Hippocampal formation (tissue), 2 donors: ENCODE measurements at places on chromosomes 6 and 20.

DNA sequence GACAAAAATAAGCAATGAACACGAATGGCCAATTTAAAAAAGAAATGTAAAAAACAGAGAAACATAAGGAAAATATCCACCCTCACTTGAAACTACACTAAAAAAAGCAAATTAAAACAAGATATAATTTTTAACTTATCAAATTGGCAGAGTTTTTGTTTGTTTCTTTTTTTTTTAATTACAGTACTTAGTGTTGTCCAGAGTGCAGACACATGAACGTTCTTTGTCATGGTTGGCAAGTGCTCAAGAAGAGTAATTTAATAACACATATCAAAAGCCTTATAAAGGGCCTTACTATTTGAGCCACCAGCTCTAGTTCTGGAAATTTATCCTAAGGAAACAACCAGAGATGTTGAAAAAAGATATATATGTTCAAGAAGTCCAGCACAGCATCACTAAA is 142.3 kb downstream of the ATXN1 start:
- no peak for DNase-seq

- no peak for DNase-seq
These were observed 644.3 kb downstream of the HDGFL1 start for GRCh38 chr6:23213651-23214050.

- no peak for DNase-seq
These were observed 52.6 kb downstream of the SPTLC3 start for GRCh38 chr20:13061381-13061780.

DNA sequence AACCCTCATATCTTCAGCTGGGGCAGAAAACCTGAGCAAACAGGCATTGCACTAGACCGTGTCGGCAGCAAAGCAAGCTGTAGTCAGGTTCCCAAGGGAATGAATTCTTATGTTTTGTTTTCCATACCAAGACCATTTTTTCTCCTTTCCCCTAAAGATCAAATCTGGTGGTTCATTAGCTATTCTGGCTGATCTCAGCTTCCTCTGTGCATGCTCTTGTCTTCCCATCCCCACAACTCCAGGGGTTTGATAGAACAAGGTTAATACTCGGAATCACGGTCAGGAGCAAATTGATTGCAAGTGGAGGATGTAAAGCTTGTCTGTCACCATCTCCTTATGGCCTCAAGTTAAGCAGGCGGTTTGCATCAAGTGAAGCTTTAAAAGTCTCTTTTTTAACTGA is 778.8 kb downstream of the KIF16B start:
- no peak for DNase-seq

GRCh38 chr20:23230766-23231385 is 119.7 kb upstream of the NXT1 start:
- DNase-seq: no peak

DNA sequence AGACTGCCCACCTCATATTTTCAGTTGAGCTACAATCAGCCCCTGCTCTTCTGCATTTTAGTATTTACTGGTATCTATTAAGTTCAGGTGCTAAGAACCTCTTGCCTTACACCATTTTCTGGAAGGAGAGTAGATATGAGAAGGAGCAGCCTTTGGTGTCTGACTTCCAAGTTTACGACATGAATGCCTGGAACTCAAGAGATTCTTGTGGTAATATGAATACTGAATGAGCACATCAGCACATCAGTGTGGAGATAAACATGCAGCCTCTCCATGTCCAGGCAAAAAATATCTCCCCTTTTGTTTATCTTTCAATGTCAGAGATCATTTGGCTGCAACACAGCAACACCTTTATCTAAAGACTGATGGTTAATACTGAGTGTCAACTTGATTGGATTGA is 65.8 kb upstream of the THEMIS start:
- no peak for DNase-seq

GRCh38 chr20:31962761-31963160 is 5.2 kb upstream of the XKR7 start:
- DNase-seq: no peak
